Ureter (tissue), 1 donor: ENCODE measurements at places on chromosomes 1 and 21. TPM values are rescaled to one million over a fixed set of nuclear protein-coding genes. Genes with fewer than 3 reads are reported as not detected.

RNU1-4 gene
- 1,626 TPM for total RNA-seq

MMP23B gene
- 16.6 TPM for total RNA-seq

ANGPTL1 gene
- total RNA-seq: 26.3 TPM

- no peak for DNase-seq
Observed at GRCh38 chr1:39184354-39184818, 20.1 kb upstream of the MACF1 start.

- DNase-seq: no peak
Observed at GRCh38 chr21:41928621-41929220, 25.1 kb downstream of the C2CD2 start.

GRCh38 chr1:150444232-150444631, 43.0 kb upstream of the TARS2 start:
- DNase-seq: no peak

- DNase-seq: no peak
Observed at GRCh38 chr1:221869779-221870178, 127.9 kb upstream of the DUSP10 start.

DNA sequence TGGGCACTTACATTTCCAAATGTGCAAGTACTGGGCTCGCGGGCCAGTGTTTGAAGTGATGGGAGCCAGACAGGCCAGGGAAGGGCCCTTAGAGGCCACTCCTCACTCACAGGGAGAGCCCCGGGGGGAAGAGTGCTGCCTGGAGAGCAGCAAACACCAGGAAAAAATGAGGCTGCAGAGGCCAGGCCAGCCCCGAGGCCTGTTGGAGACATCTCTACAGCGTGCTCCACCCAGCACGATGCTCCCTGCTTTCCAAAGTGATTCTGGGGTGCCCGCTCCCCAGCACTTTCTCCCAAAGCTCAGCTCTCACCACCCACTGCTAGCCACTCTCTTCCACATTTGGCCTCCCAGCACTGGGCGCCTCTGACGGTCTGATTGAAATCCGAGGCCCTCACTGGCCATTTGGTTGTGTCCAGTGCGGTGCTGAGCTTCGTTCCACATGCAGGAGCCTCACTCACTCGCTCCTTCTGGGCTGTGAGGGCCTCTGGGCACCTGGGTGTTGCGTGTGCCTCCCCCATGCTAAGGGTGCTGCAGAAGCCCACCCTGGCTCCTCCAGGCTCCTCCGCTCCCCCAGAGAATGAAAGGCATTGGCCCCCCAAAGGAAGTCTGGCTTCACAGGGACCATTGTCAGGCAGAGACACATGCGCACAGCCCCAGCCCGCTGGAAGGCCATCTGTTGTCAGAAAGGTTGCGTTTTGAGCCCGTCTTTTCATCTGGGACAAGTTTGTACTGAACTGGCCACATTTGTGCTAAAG, 385.4 kb upstream of the VAMP3 start:
- peak; percentile 14 for DNase-seq

- no peak for DNase-seq
Observed at GRCh38 chr1:162303004-162303344, 73.7 kb downstream of the SPATA46 start.
